ENCODE measurements at places on chromosomes 11 and 22.

DNA sequence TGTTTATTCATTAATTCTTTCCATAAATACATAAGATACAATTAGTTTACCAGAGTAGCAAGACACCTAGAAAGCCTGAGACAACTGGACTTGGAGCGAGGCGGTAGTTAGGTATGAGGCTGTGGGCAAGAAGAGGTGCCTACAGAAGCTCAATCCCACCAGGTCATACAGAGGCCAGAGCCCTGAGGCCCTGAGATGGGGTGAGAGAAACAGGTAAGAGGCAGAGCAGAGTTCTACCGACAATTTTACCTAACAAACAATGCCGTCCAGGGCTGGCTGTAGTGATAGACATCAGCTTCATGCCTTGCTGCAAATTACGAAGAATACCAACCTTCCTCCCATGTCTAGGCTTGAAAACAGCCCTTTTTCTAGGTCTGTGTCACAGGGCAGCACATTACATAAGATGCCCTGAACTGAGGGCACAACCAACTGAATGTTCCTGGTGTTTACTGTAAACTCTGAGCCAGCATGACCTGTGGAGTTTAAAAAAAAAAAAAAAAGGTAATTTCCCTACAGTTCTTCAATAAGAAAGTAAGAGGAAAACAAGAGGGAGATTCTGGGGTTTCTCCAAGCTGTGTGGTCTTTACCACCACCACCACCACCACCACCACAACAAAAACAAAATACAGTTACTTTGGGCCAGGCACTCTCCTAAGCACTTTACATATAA is 105.8 kb downstream of the GAB2 start:
- DNase-seq, result no peak

- no peak for DNase-seq
These were observed 6.9 kb upstream of the MS4A14 start for GRCh38 chr11:60389279-60389910.

GRCh38 chr11:78406568-78407196 is 10.9 kb downstream of the GAB2 start:
- DNase-seq, result peak; percentile 26

- DNase-seq, result no peak
These were observed at the start of gene SSTR3 for GRCh38 chr22:37212174-37212906. TSS of gene SSTR3 (minus strand) at chr22:37212477. CDS start at chr22:37207803, 4,674 bp downstream.

GRCh38 chr11:3616721-3617460 is 24.9 kb downstream of the ART5 start:
- no peak for DNase-seq
